BJ (cell line): ENCODE measurements at places on chromosomes 7 and 10. TPM values are rescaled to one million over a fixed set of nuclear protein-coding genes. Genes with fewer than 3 reads are reported as not detected.

DNA sequence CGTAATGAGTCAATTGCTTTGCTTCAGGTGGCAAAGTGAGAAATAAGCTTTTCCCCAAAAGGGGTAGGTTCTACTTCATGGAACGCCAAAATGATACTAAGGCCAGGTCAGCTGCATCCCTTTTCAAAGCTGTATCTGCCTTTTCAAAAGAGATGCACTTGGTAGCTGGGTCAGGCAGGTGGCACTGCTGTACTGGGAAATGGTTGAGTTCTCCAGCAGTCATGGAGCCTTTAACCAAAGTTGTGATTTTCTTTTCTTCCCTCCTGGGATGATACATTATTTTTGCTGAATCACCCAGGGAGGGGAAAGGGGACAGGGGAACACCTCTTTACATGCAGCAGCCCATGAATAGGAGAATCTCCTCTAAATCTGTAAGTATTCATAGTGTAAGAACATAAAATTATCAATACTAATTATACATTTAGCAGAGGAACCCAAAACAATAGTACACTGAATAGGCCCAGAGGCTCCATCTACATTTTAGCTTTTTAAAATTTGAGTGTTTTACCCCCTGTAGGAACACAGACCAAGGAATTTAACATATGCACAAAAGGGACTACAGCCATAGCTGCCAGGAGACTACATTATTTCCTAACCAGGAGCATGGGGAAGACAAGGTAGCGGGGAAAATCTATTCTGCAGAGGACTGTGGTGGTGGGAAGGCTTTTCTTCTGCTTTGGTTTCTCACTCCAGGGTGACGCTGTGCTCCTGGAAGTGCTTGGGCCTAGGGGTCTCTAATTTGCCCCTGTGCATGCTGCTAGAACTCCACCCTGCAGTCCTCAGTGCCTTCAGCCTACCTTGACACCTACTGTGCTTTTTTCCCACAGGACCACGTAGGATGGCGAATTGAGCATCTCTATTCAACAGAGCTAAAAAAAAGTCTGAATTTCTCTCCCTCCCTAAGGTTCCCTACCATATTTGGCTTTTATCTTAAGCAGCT is 6.4 kb upstream of the GPR22 start:
- no peak for DNase-seq

DNA sequence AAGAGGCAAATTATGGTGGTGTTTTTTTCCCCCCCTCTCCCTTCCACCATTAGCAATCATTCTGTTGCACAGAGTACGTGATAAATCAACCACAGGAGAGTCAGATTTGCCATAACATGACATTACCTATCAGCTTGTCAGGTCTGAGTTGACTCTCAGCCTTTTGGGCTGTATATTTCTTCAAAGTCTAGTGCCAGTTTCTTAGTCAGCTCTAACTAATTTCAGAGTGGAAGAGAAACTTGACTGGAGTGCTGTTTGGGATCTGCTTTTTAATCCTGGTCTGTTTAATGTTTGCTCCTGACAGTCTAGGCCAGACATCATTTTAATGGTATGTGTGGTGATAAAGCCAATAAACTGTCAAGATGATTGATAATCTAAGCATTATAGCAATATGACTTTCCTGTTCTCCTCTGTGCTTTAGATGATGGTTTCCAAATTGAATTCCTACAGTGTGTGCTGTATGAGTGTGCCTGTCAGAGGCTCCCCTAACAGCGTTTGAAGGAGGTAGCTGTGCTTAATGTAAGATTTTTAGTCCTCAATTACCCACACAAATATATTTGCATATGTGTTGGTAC is 76.9 kb downstream of the LRMDA start:
- no peak for DNase-seq

GRCh38 chr7:35753761-35754603 is 46.9 kb upstream of the SEPTIN7 start:
- DNase-seq = no peak

- no peak for DNase-seq
Observed at GRCh38 chr7:132836746-132837145, 245.1 kb downstream of the CHCHD3 start.

- no peak for DNase-seq
Observed at GRCh38 chr10:47094636-47095035, 183.4 kb downstream of the PTPN20 start.

GRCh38 chr7:56105508-56105907 is 768 bp downstream of the CHCHD2 start:
- DNase-seq = peak; percentile 34

DNA sequence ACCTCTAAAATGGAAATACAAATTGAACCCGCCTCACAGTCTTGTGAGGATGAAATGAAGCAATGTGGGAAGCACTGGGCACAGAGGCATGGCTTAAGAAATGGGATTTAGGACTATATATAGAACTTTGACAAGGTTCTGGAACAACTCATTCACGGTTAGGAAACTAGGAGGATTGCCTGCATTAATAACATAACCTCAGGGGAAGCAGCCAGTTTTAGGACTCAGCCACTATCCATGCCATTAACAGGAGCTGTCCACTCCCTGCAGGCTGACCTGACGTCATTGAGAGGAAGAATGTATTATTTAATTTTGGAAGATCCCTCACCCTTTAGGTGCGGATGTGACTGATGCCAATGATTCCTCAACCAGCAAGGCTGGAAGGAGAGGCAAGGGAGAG is 34.8 kb downstream of the ITGB8 start:
- DNase-seq = no peak

DNA sequence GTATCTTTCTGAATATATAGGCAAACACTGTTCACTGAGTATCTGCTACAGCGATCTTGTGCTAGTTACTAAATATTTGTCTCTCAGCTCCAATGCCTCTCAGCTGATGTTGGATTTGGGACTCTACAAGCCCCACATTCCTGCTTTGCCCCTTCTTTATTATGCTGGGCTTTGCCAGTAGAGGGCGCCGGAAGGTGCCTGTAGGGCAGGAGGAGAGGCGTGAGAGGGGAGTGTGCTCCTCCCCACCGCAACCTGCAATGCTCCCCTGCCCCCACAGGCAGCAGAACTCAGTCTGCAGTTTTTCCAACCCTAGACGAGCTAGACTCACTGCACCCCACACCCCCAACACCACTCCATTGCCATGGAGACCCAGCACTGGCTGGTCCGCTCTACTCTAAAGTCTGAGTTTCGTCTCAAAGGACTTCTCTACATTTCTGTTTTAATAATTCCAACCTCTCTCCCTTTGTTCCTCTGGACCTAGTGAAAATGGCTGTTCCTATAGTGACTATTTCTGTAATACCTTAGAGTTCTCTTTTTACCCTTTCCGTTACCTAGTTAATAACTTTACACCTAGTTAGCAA is 337.6 kb downstream of the CCSER2 start:
- DNase-seq = no peak

- no peak for DNase-seq
Observed at GRCh38 chr7:34830390-34830789, 172.4 kb downstream of the NPSR1 start.

- no peak for DNase-seq
Observed at GRCh38 chr7:18302097-18302496, 193.5 kb upstream of the HDAC9 start.

DNA sequence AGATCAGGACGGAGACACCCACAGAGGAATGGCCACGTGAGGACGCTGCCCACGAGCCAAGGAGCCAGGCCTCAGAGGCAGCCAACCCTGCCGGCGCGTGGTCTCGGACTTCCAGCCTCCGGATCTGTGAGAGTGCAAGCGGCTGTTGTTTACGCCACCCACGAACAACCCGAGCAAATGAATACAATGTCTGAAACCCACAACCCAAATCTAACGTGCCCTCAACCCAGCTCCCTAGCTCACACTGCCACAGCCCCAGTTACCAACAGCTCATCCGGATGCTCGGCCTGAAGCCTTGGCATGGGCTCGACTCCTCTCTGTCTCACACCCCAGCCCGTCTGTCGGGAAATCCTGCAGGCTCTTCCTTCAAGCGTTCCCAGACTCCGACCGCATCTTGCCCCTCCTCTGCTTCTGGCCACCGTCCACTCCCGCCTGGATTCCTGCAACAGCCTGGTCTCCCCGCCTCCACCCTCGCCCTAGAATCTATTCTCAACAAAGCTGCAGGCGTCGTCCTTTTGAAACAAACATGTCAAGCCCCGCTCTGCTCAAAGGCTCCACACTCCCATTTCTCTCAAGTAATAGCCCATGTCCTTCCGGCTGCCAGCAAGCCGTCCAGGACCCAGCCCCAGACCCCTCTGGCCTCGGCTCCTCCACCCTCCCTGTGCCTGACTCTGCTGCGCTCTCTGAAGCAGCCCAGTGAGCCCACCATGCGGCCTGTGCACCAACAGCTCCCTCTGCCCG is 35.3 kb downstream of the STK32C start:
- peak; percentile 19 for DNase-seq

DNA sequence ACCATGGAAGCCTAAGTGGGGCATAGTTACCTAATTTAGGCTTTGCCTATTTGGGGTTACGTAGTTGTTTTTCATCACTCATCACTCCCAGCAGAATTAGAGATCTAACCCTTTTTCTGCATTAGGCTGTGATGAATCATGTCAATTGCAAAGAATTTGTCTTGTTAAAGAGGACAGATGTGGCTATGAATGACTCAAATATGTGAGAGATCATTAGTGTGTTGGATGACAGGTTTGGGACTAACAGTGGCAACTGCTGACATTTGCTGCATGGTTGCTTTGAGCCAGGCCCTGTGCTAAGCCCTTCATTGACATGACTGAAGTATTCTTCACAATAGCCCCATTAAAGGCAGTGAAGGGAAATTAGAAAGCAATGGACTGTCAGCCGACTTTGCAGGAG is 83.4 kb upstream of the BMPER start:
- DNase-seq = no peak

DNA sequence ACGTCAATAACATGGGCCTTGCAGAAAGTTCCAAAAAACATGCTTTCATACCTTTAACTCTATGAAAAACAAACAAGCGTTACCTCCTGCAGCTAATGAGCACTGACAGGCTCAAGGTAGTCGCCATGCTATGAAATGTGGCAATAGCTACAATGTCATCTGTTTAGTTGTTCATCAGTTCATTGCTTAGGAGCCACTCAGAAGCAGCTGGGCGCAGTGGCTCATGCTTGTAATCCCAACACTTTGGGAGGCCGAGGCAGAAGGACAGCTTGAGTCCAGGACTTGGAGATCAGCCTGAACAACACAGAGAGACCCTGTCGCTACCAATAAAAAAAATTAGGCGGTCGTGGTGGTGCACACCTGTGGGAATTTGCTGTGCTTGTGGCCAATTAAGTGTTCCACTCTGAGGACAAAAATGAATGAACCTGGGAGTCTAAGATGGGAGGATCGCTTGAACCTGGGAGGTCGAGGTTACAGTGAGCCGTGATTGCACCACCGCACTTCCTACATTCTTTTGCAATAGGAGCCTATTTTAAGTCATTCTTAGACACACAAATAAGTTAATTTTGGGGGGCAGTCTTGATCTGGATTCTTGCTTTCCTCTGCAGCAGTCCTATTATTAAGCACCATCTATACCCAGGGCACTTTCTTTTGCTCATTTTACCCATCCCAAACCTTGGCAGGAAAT is 276.2 kb upstream of the KLF14 start:
- no peak for DNase-seq

DNA sequence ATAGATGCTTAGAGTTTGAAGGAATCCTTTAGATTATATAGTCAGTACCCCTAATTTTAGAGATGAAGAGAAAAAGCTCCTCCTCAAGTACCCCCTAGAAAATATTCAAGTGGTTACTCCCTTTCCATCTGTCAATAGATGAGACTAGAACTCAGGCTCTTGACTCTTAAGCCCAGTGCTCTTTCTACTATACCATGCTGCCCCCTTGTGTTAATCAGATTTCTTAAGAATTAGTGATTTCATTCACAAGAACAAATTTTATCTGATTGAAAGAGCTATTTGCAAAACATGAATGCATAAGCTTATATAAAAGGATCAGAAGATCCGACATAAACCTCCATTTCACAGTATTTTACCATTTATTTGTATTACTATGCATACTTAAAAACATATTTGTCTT is 179.3 kb downstream of the TFEC start:
- DNase-seq = peak; percentile 19

DNA sequence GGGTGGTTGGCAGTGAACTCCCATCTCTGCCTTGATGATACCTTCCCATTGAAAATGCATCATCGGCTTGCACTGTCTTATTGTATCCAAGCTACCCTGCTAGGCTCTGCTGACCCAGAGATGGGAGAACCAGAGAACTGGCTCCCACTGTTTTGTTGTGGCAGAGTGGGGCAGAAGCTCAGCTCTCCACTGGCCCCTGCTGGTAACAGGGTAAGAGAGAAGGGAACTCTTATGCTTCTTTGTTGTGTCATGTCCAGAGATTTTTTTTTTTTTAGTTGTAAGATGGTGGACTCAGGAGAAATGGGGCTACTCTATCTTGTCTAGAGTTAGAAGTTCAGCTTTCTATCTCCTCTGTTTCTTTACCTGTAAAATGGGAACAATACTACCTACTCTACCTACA is 100.5 kb upstream of the SDK1 start:
- no peak for DNase-seq

DNA sequence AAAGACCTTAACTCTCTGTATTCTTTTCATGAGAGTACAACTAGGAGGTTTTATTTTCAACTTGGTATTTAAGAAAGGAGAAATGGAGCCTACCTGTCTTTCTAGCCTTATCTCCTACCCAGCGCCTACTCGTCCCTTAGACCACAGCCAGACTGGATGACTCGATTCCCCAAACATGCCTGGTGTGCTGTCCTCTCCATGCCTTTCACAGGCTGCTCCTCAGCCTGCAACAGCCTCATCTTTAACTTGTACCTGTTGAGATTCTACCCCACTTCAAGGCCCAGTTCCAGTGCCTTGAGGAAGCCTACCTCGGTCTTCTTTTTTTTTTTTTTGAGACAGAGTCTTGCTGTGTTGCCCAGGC is 29.4 kb downstream of the CPA1 start:
- no peak for DNase-seq

DNA sequence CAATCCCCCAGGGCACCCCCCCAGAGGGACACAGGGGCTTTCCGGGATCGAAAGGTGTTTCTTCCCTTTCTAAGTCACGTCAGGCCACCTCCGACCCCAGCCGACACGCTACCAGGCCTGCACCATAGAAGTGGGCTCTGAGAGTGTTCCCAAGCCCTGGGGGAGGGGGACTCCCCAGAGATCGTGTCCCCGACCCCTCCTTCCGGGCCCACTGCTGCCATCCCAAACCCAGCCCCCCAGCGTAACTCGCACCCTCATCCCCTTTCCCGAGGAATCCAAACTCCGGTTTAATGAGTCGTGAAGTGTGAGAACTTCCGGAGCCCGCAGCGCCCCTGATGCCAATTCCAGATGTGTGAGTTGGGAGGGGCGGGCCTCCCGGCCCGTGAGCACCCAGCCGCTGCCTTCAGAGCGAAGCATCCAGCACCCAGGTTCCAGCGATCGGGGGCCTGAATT is 11.3 kb downstream of the UNCX start:
- DNase-seq = no peak

CACNA2D1 gene
- polyA plus RNA-seq = 6.0 and 11.0 TPM in 2 replicates

OPALIN gene
- not detected in 2 replicates for polyA plus RNA-seq

UNCX gene
- polyA plus RNA-seq = not detected in 2 replicates

FZD8 gene
- polyA plus RNA-seq = 0.18 and 0.31 TPM in 2 replicates

MYOF gene
- polyA plus RNA-seq = 355 and 425 TPM in 2 replicates

CALML5 gene
- not detected in 2 replicates for polyA plus RNA-seq

RAB11FIP2 gene
- polyA plus RNA-seq = 5.2 and 10.5 TPM in 2 replicates

TMEM236 gene
- polyA plus RNA-seq = 0.02 and 0.04 TPM in 2 replicates
